ENCODE measurements at places on chromosomes 13 and 19.
A peak's percentile ranks its signal among the peaks of the same experiment; 100 is the strongest.

- DNase-seq: no peak
These were observed 155.0 kb upstream of the TSHZ3 start for GRCh38 chr19:31504221-31504620.

- no peak for DNase-seq
These were observed 21.2 kb upstream of the RBM26 start for GRCh38 chr13:79427265-79427664.

- DNase-seq: no peak
These were observed 168.1 kb downstream of the PCDH17 start for GRCh38 chr13:57799624-57800023.

- peak; percentile 83 for DNase-seq
These were observed 84.3 kb downstream of the SLAIN1 start for GRCh38 chr13:77781808-77782207.

DNA sequence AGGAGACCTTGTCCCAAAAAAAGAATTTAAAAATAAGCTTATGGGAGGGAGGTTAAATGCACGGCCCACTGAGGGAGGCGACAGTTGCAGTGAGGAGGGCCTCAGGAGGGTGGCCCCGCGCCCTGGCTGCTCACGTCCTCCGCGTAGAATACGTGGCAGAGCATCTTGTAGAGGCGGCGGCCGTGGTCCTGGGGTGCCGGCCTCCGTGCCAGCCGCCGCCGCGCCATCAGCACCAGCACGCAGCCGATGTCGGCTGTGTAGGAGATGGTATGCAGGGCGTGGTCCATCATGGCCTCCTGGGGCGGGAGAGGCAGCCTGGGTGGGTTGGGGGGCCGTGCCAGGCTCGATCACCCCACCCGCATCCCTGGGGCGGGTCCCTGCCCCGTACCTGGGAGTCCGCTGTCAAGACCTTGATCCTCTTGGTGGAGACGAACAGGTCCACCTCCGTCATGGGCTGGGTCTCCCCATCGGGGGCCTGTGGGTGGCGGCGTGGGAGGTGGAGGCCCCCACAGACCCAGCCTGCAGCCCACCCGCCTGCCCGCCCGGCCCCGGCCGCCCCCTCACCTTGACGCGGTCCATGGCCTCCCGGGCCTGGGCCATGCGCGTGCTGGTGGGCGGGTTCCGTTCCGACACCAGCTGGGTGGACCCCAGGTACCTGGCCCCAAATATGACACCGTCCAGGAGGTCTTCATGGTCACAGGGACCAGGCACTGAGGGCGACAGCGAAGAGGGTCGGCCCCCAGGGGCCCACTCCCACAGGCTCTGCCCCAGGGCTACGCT, 7.7 kb downstream of the APBA3 start:
- DNase-seq: no peak

- DNase-seq: no peak
These were observed 63.5 kb upstream of the SERP2 start for GRCh38 chr13:44309794-44310757.

DNA sequence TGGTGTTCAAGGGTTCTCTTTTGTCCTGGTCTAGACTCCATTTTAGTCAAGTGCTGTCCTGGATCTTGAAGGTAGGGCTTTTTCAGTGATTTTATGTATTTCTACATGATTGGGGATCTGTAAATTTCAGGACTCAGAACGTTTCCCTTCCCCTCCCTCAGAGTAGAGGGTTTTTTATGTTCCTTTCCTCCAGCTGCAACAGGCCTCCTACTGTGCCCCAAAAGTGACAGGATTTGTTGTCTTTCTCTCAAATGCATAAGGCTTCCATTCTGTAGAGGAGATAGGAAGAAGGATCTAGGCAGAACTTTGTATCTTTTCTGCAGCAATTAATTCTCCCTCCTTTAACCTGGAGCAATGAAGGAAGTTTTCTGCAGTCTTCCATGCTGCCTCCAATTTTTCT, 251.3 kb downstream of the MAB21L1 start:
- no peak for DNase-seq

GRCh38 chr19:31220540-31220939, 128.7 kb downstream of the TSHZ3 start:
- DNase-seq: no peak

- DNase-seq: no peak
These were observed 75.0 kb upstream of the SLC15A1 start for GRCh38 chr13:98827449-98827848.

DNA sequence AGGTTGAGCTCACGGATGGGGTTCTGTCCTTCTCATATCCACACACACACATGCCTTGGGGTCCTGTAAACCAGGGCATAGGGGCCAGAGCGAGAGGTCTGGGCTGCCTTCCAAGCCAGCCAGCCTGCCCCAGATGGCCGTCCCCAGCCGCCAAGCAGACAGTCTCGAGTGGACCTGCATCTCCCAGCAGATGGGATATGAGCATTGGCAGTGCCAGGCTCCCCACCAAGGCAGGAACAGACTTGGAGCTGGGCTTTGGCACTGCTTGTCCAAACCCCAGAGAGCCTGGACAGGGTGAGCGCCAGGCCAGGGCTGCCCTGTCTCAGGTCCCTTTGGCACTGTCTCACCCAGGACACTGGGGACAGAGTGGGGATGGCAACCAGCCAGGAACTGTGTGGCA, 130.4 kb downstream of the DPF1 start:
- DNase-seq: peak; percentile 21

DNA sequence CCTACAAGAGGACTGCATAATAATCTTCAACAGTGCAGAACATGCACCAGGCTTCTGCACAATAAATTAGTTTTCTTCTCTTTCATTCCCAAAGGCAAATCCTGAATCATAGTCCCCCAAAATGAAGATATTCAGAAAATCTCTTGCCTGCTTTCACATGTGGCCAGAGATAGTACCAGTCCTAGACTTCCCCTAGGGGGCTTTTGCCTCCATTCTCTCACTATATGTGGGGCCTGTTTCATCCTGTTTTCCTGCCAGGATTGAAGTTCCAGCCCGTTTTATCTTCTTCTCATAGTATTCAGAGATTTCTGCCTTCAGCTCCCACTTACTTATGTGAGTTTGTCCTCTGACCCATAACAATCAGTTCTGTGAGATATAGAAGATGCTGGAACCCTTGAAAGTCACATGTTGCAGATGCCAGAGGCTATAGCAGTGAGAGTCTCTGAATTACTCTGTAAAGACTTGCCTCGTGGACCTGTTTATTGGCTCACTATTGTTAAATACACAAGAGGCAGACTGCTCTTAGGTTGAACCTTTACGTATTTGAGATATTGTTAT, 421.9 kb upstream of the PCDH9 start:
- peak; percentile 64 for DNase-seq

- no peak for DNase-seq
These were observed 46.4 kb downstream of the PSG3 start for GRCh38 chr19:42693760-42694350.

DNA sequence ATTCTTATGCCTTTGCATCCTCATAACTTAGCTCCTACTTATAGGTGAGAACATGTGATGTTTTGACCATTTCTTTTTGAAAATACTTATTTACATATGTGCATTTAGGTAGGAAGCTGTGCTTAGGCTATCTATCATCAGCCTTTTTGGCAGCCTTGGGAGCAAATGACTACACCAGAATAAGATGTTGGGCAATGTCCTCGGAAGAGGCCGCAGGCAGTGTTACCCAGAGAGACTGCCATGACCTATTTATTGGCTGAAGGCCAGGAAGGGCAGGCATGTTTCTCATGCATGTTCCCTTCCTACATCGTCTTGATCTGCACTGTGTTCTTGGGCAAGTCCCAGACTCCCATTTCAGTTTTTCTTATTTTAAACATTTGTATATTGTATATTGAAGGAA, 122.3 kb downstream of the B3GLCT start:
- DNase-seq: no peak

- DNase-seq: peak; percentile 72
These were observed 906 bp downstream of the ANKLE1 start for GRCh38 chr19:17282488-17283125.

- DNase-seq: peak; percentile 4
These were observed 394.3 kb downstream of the PCDH17 start for GRCh38 chr13:58025821-58026220.

DNA sequence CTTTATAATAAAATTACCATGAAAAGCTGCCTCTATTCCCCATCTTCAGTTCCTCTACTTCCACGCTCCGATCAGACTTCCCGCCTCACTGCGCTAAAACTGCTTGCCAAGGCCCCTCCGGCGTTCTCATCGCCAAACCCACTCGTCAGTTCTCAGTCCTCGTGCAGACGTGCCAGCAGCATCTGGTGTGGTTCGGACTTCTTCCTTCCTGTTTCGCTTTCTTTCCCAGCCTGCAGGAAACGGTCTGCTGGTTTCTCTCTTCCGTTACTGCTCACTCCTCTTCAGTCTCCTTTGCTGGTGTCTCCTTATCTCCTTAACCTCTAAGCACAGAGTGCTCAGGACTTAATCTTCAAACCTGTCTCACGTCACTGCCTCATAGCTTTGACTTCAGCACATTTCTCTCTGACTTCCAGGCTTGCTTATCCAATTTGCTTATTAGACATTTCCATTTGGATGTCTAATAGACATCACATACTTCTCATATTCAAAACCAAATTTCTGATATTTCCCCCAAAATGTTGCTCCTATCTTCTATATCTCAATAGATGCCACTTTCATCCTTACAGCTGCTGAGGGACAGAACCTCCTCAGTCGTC, 40.3 kb downstream of the RCBTB2 start:
- peak; percentile 77 for DNase-seq

DNA sequence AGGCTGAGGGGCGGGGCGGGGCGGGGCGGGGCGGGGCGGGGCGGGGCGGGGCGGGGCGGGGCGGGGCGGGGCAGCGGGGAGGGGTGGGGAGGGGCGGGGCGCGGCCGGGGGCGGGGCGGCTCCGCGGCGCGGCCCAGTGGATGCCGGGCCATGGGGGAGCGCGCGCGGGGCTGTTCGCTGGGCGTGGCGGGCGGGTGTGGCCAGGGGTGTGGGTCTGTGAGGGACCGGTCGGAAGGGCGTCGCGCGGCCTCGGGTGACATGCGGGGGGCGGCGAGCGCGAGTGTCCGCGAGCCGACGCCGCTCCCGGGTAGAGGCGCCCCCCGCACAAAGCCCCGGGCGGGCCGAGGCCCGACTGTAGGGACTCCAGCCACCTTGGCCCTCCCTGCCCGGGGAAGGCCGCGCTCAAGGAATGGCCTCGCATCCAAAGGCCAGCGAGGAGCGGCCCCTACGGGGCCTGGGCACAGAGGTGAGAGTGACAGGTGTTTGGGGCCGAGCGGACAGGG, at the start of gene ZFP28:
TSS of gene ZFP28 (plus strand) at position 188 of the 503 bp plus-strand sequence. CDS start at position 259, 71 bp downstream.
- DNase-seq: no peak

DNA sequence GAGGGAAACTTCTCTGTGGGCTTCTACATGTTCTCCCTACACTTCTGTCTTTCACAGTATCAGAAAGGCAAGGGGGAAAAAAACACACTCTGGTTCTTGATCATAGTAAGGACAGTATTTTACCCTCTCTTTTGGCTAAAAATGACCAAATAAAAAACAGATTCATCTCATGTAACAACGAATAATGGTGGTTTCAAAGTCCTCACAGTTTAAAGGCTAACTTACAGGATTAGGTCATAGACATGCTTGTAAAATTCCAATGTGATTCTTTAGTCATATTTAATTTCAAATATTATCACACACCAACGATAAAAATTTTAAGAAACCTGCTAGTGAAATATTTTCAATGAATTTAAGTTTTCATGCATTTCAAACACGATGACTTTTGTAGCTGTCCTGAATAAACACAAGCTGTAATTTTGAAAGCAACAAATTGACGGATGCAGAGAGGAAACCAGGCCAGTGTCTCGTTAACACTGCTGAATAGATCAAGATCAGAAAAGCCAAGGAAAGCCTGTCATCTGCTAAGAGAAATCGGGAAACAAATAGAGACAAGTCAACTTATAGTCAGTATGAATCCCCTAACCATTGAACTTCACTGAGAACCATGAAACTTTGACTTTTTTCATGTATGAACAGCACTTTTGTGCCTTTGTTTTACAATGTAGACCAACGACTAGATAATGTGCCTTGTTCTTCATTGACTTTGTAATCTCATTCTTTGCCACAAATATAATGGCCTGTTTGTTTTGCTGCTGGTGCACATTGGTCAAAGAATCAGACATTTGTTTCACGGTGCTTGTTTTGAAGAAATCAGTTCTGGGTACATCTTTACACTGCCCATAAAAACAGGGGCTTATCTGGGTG, 22.0 kb downstream of the MBNL2 start:
- DNase-seq: no peak

DNA sequence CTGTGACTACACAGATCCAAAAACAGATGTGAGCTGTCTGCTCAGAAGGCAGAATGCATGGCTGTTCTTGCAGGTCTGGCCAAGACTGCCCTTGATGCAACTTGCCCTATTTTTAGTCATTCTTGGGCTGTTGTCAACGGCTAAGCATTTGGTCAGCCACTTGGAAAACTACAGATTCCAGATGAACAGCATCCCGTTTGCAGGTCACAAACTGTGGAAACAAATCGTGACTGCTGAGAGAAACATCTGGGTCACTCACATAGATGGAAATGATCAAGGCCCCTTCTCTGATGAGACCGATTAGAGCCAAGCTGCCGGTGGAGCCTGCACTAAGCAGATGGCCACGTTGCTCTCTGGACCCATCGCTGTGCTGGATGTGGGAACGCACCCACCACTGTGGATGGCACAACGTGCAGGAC, 15.4 kb upstream of the METTL21C start:
- DNase-seq: peak; percentile 28

GRCh38 chr13:93222976-93223375, 3.6 kb upstream of the GPC6 start:
- no peak for DNase-seq

DNA sequence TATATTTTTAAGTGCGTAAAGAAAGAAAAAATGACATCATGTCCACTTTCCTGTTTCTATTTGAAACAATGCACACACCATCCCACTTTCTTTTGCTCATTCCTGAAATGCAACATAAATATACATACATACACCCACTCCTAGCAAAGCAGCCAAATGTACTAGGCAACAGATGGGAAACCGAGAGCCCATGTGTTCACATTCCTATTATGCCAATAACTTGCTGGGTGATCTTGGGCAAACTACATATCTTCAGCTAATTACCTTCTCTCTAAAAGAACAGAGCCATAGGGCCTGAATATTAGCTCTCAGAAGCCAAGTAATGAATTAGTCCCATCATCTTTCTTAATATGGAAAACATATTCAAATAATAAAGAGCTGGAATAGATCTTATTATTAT, 610.6 kb upstream of the ATXN8OS start:
- no peak for DNase-seq

DNA sequence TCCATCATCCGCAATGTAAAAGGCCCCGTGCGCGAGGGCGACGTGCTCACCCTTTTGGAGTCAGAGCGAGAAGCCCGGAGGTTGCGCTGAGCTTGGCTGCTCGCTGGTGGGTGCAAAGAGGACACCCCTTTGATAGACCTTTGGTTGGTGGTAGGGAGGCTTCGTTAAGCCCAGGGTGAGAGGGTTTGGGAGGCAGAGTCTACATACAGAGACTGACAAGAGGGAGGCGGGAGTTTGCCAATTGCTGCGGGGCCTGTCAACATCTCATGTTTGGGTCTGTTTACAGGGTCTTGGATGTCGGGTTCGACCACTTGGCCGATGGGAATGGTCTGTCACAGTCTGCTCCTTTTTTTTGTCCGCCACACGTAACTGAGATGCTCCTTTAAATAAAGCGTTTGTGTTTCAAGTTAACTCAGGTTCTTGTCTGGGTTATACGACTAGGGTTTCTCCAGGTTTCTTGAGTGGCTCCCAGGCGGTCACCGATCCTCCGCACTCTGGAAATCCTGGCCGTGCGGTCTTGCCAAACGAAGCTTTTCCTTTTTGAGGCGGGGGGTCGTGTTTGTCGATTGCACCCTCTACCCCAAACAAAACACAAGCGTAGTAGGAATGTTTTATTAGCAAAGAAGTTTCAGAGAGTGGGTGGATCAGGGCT, 816 bp downstream of the RPS28 start:
- no peak for DNase-seq

GRCh38 chr13:25165663-25166062, 6.4 kb downstream of the AMER2 start:
- DNase-seq: no peak

- peak; percentile 35 for DNase-seq
These were observed 23.5 kb upstream of the LAIR1 start for GRCh38 chr19:54387991-54388801.
